ENCODE measurements at places on chromosomes 12 and 14.

- no peak for DNase-seq
These were observed 223.2 kb upstream of the RGS6 start for GRCh38 chr14:71709076-71709475.

DNA sequence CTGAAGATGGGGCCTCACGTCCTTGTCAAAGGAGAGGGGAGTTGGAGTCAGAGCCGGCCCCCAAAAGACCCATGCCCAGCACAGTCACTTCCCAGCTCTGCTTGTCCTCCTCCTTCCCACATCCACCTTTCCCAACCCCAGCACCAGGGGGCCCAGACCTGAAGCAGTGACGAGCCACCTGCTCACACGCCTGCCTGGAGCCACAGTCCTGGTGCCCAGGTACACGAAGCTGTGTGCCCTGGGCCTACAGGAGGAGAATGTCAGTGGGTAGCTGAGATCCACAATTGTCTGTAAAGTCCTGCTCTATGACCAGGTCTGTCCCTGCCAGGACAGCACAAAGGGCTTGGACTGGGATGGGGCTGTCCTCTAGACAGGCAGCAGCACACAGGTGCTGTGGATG lies 126.8 kb upstream of the PZP start:
- DNase-seq: no peak

- DNase-seq: no peak
These were observed 94.3 kb downstream of the PPP2R5E start for GRCh38 chr14:63448841-63449240.

DNA sequence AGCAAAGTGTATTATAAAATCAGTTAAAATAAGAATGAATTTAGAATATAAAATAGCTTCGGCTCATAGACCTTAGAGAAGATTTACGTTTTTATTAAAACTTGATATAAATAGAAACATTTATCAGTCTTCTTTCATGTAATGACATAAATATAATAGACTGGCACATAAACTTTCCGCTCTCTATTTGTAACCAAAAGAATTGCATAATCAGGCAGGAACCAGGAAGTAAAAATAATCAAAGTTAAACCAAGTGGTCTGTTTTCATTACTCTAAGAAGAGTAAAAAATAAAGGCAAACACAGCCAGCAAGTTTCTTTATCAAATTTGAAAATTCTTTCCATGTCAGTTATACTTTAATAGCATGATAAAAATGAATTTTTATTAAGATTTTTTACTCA lies 46.3 kb upstream of the ATP2A2 start:
- no peak for DNase-seq

DNA sequence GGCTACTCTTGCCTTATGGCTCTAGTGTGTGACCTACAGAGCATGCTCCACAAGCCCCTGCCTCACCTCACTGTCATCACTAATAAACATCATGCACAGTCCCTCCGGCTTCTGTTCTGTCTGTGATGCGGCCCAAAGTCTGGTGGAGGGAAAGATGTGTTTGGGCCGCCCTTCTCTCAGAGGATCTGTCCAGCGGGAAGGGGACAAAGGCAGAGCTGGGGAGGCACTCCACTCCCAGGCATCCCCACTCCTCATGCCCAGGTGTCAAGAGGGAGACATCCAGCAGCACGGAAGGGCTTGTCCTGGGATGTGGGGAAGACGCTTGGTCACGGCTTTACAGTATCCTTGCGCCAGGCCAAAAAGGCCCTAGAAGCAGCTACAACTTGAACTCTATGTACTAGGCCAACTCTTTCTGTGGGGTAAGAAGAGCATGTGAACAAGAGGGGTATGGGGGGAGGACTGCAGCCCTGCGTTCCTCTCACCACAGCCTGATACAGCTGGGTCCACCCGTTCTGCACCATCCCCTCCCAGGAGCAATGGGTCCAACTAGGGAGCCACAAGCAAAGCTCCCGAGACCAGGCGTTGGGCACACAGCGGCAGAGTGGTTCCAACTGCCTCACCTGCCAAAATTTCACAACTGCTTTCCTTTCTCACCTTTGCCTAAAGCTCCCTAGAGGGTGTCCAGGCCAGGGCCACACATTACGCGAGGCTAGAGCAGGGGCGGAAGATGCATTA lies 10.7 kb downstream of the CACNB3 start:
- no peak for DNase-seq

- DNase-seq: no peak
These were observed 62.9 kb upstream of the PDE3A start for GRCh38 chr12:20305470-20305869.

DNA sequence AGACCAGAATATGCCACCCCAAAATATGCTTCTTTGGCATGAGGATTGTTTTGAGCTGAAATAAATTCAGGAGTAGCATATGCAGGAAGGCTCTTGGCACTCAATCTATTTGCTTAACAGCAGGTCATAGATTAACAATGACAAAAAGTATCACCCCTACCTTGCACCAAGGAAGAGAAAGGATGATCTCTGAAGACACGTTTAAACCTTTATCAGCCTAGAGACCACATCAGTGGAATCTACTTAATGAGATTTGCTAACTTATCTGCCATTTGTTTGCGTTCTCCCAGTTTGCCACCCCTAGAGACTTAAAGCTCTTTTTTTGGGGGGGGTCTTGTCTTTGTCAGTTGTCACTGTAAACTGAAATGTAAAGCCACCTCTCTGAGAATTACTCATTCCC lies 1278.7 kb upstream of the USP15 start:
- DNase-seq: peak; percentile 42

DNA sequence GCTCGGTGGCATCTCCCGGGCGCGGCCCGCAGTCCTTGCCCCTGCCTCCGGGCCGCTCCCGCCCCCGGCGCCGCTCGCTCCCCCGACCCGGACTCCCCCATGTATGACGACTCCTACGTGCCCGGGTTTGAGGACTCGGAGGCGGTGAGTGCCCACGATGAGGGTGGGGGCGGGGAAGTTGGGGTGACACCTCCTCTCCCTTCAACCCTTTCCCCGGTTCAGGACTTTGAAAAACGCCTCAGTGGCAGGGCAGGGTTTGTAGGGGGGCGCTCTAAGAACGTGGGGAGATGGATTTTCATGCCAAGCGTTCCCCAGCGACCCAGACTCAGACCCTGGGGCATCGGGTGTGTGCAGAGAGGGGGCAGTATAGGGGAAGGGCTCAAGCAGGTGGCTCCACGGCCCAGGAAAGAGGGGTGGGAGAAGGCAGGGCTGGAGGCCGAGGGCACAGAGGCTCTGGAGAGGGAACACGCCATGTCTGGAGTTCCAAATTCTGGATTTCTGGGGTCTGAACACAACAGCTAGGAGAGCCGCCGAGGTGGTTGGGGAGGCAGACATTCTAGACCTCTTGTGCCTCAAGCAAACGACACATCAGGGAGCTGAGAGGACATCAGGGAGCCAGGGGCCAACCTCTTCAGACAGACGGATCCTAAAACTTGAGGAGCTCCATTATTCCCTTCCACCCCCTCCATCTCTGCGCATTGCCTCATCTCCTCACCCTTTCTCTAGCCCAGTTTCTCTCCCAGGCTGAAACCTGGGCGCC lies 715 bp downstream of the CACNB3 start:
- peak; percentile 63 for DNase-seq

DNA sequence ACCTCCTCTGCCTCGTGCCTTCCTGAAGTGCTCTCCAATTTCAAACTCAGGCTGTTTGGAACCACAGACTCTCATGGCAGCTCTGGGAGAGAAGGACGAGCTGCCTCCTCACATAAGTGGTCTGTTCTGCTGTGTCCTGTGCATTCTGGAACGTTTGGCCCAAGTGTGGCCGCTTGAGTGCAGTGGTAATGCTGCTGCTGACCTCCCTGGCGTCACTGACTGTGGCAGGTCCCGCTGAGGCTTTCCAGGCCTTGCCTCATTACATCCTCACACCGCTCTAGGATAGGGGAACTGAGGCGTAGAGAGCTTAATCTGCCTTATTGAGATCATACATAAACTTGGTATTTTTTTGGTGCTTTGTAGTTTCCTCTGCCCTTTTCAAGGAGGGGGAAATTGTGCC lies 14.2 kb downstream of the CCDC92 start:
- no peak for DNase-seq

GRCh38 chr12:122518908-122519307 lies 7.8 kb downstream of the RSRC2 start:
- no peak for DNase-seq

- no peak for DNase-seq
These were observed 157.0 kb upstream of the RMST start for GRCh38 chr12:97305651-97306050.

DNA sequence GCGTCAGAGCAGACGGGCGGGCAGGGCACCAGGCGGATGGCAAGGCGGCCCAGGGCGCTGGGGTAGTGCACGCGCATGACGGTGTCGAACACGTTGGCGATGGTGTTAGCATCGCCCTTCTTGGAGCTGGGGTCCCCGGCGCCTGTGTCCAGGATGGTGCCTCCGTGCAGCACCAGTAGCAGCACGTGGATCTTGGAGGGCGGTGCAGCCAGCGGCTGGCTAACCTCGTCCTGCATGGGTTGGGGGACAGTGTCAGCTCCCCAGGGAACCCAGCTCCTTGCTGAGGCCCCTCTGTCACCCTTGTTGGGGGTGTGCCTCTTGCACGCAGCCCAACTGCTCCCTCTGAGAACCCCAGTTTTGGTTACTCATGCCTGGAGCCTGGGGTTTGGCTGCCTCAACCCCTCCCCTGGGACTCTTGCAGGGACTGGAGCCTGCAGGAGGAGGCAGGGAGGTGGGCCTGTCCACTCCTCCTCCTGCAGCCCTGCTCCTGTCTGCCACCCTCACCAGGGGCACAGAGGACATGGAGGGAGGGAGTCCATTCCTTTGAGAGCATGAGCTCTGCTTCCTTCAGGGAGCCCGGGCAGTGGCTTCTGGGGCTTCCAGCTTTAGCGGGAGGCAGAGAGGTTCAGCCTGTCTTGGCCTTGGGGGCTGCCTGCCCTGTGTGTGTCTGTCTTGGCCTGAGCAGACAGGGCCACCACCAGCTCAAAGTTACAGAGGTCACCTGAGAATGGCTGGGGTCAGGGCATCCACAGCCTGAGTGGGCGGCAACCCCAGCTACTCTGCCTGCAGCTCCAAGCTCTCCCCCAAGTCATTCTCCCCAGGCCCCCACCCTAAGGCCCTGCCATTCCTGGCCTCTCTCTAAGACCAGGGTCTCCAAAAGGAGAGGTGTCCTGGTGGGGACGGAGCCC lies 17.1 kb downstream of the ARL6IP4 start:
- no peak for DNase-seq

GRCh38 chr14:68688872-68689371 lies 103.9 kb downstream of the ZFP36L1 start:
- peak; percentile 40 for DNase-seq

DNA sequence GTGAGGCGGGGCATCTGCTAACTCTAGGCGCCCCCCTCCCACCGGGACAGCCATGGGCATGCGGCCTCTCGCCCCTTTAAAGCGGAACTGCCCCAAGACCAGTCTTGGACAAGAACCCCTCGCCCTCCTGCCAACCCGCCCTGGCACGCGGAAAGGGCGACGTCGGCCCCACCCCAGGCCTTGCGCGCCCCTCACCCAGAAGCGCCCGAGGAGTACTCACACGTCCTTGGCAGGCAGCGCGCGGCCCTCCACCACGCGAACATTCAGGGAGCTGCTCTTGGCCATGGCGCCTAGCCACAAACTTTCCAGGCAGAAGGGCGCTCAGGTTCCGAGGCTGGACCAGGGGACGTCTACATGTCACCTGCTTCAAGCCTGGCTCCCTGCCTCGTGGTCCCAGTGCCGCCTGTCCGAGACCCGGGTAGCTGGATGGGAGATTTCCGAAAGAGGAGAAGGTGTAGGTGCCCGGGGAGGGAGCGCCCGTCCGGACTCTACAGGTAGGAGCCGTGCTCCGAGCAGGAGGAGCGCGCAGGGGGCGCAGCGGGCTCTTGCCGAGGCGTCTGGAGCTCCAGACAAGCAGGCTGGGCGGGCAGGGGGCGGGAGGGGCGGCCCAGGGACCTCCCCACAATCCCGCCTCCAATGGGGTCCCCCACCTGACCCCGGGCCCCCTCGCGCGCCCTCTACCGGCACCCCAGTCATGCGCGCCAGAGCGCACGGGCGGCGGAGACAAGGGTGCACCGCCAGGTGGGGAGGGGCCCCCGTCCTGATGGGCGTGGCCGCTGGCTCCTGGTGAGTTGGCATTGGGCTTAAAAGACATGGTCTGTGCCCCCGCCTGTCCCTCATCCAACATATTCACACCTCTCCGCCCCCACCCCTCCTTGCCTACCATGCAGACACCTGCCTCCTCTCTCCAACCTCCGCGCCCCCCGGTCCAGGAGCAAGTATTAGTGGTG lies at the start of gene RASAL1:
TSS of gene RASAL1 (minus strand) at position 584 of the 950 bp plus-strand sequence. CDS start at position 285, 299 bp downstream.
- peak; percentile 84 for DNase-seq

- DNase-seq: no peak
These were observed 17.3 kb downstream of the SLC25A47 start for GRCh38 chr14:100340423-100340813.

DNA sequence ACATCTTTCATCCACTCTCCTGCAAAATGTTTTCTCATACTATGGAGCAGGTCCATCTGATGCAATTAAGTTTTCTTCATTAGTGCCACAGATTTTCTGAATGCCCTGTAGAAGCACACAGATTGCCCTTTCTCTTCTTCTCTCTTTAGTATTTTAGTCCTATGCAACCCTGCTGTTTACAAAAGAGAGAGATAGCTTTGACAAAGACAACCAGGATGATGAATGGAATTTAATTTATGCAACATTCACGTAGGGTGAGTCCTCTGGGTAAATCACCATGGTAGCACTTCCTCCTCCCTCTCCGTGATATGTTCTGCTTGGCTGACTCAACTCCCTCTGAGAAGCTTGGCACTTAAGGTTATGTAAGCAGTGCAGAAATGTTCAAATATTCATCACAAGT lies 400.9 kb upstream of the PDE3A start:
- DNase-seq: no peak

GRCh38 chr12:2834581-2835491 lies at the start of gene NRIP2:
TSS of gene NRIP2 (minus strand) at chr12:2835035. CDS start at chr12:2834983, 52 bp downstream.
- DNase-seq: peak; percentile 55
